Thyroid gland (tissue), 4 donors: ENCODE measurements at places on chromosomes 12 and 14.
A peak's percentile ranks its signal among the peaks of the same experiment; 100 is the strongest.

- DNase-seq = no peak
These were observed 967.8 kb downstream of the TMEM121 start for GRCh38 chr14:106493962-106494823.

- no peak for DNase-seq
These were observed 141.1 kb downstream of the AKAP6 start for GRCh38 chr14:32470161-32470715.

DNA sequence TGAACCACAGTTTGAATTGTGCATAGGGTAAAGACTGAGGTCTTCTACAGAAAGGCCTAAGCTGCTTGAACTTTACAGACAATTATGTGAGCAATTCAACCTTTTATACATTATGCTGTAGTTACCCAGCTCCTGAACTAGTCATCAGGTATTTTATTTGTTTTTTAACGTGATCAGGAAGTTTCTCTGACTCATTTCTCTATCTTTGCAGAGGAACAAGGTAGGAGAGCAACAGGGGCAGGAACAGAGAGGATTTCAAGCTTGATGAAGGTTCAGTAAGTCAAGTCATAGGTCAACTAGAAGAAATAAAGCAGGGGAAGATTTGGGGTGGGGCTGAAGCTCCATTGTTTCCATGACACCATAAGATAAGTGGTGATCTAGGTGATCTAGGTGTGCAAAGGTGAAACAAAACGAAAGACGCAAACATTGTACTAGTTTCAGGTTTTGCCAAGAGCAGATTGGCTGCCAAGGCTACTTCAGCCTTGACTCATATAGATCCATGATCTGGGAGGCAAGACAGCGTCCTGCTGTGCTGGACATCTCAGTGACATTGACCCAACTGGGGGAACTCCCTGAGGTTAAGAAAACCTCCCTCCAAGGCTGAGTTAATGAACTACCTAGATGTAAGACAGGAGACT, 198.1 kb downstream of the DAD1 start:
- DNase-seq = no peak

DNA sequence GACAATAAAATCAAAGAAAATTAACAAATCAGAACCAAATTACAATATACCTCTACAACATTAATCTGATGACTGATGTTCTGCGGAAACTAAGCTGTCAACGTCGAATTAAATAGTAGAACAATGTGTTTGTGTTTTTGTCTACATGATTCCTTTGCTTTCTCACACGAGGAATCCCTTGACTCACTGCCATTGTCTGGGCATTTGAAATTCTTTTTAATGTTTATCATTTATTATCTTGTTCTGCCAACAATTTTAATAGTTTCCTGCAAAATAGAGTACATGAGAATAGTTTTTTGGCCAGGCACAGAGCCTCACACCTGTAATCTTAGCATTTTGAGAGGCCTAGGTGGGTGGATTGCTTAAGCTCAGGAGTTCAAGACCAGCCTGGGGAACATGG, 76.6 kb upstream of the KRAS start:
- no peak for DNase-seq

GRCh38 chr12:109191621-109192250, 75.3 kb downstream of the ACACB start:
- DNase-seq = no peak

GRCh38 chr14:89667983-89668382, 250.9 kb upstream of the FOXN3 start:
- no peak for DNase-seq

GRCh38 chr12:30985814-30986452, 59.4 kb downstream of the TSPAN11 start:
- DNase-seq = peak; percentile 50

- no peak for DNase-seq
These were observed 103.9 kb downstream of the ALG10 start for GRCh38 chr12:34126239-34126641.

GRCh38 chr12:4037747-4038312, 164.6 kb upstream of the PARP11 start:
- peak; percentile 62 for DNase-seq

- DNase-seq = peak; percentile 88
These were observed 2.6 kb upstream of the SOCS2 start for GRCh38 chr12:93569656-93570551.

- DNase-seq = peak; percentile 76
These were observed 54.5 kb upstream of the HECTD1 start for GRCh38 chr14:31261859-31262731.

DNA sequence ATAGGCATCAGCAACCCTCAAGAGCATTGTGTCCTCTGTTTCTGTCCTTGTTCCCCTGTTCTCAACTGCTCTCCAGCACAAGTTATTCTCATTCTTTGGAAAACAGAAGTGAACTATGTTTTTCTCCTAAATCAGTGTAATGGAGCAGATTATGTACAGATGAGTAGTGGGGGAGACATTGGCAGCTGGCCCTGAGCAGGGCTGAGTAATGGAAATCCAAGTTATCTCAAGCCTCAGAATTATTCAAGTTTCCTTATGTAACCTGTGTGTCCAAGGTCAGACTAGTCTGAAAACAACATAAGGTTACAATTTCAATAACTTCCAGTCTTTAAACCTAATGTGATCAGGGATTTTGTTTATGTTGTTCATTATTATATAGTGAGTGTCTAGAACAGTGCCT, 116.1 kb upstream of the FUT8 start:
- DNase-seq = no peak

DNA sequence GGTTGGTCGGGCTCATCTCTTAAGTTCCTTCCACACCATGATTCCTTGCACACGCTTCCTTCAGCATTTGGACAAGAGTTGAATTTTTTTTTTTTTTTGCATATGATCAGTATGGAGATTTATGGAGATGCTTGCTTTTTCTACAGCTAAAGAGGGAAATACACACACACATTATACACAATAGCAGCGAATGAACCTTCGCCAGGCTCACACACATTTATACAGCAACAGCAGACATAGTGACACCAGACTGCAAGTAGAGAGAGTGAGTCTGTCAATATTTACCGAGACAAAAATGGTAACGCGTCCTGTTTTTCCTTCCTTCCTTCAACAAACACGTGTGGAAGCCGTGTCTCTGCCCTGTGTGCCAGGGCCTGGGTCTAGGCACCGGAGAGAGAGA, 897.9 kb downstream of the BCL11B start:
- DNase-seq = no peak

- no peak for DNase-seq
These were observed 6.1 kb upstream of the SNAPC1 start for GRCh38 chr14:61756135-61756534.

DNA sequence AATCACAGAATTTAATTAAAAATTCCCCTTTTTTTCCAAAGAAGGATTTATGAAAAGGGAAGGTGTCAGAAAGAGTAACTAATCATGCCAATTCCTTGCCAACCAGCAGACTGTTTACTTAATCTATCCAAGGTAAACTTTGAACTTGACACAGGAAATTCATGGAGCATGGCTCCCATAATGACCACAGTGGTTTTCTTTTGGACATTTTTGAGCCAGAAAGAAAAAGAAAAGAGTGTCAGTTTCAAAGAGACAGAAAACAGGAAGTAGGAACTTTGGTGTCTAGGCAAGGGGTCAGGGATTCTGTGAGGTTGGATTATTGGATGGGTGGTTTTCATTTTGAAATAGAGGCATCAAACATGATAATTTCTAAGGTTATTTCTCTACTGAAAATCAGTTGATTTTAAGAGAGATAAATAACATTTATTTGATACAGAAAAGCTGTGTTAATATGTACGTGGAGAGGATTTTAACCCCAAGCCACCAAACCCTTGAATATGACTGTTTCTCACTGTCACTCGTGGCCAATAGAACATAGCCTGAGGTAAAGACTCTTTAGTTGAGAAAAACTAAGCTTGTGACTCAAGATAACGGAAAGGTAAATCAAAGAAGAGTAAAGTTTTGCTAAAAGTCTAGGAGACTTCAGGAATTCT, 196.1 kb downstream of the TTC6 start:
- DNase-seq = no peak

DNA sequence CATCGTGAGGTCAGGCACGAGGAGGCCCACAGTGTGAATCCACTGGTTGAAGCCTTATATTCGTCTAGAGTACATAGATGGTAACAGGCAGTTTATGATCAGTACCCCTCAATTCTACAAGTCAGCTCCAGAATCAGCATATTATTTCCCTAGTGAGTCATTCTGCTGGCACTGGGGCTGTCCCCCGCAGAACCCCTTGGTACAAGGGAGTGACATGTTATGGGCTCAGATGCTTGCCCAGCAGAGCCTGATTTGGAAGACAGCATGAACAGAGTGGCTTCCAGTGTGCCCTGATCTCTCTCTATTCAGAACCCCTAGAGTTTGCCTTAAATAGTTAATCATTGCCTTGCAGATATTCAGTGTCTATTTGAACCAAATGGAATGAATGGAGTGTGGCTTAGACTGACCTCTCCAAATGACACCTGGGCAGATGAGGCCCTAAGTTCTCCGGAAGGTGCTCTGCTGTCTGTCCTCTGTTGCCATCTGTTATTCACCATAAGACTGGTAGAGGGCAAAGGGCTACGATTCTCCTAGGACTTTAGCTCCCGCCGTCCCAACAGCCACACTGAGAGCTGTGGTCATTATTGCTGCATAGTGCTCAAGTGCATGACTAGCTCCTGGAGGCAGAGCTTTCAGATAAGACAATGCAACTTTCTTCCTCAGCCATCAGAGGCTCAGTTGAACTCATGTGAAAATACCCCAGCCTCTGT, 41.1 kb downstream of the CACNA2D4 start:
- no peak for DNase-seq

- no peak for DNase-seq
These were observed 77.2 kb downstream of the ETV6 start for GRCh38 chr12:11726659-11727058.

- DNase-seq = no peak
These were observed 89.0 kb downstream of the STON2 start for GRCh38 chr14:81311141-81311540.

- no peak for DNase-seq
These were observed 3.9 kb upstream of the GSC start for GRCh38 chr14:94773655-94774343.

DNA sequence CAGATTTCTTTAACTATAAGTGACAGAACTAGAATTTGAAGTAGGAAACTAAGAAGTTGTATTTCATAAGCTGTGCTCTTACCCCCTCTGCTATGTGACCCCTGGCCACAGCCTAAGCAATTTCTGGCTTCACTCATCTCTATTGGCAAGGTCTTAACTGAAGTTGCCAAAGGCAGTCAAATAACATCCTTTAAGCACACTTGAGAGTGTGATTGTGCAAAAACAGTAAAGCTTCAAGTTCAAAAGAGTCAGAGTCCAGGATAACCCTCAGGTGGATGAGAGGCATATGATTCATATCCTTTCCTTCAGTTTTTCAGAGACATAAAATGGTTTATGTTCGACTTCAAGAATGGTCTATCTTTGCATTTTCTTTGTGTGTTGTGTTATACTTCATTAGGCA, 45.2 kb downstream of the GRIP1 start:
- peak; percentile 14 for DNase-seq

DNA sequence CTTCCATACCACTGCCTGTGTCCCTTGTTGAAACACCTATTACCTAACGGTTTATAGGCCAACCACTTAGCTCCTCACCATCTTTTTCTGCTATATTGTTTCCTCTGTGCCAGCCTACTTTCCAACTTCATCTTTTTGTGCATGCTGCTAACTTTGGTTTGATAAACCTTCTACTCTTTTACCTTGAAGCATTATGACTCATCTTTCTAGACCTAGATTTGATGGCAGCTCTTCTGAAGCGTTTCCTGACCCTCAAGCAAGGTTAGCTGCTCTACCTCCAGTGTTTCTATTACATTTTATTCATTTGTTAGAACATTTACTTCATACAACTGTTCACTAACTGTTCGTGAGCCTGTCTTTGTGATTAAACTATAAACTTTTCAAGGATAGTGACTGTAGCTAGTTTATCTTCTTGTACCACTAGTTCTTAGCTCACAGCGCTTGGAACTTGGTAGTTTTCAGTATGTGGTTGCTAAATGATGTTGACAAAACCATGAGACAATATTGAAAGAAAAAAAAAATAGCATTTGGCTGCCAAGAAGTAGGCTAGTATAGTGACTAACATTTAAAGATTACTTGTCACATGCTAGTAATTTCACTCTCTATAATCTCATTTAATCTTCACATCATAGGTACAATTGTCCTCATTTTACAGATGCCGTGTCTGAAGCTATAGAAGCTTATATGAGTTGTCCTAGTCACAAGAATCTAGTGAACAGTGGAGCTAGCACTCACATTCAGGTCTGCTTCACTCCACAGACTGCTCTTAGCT, 79.5 kb downstream of the APAF1 start:
- no peak for DNase-seq

DNA sequence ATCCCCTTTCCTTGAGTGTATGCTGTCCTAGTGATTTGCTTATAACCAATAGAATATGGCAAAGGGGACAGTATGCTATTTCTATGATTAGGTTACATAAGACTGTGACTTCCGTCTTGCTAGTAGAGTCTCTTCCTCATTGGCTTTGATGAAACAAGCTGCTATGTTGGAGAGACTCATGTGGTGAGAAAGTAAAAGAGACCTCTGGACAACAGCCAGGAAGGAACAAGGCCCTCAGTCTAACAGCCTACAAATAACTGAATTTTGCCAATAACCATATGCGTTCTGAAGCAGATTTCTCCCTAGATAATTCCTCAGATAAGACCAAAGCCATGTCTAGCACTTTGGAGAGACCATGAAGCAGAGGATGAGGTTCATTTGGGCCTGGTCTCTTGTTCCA, 134.5 kb upstream of the NAV3 start:
- no peak for DNase-seq

DNA sequence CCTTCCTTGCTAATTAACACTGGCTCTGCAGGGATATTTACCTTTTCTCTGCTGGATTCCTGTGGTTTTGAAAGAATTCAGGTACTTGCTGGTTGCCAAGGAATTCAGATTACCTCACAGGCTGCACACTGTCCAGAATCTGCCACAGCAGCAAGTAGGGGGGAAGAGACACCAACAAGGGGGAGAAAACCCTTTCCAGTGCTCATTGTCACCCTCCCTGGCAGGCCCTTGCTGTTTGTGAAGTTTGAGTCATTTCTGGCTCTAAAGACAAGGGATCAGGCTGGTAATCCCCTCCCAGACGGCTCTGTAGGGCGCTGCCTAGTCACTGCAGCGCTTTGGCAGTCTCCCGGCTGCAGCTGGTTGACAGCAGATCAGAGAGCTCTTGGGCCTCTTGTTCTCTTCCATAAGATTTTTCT, 50.8 kb downstream of the TTLL5 start:
- DNase-seq = peak; percentile 87

- DNase-seq = no peak
These were observed 142.2 kb downstream of the SLC41A2 start for GRCh38 chr12:104815935-104816334.
